C1 segment of cervical spinal cord (tissue), 14 donors: ENCODE measurements at places on chromosomes 4 and X.

GRCh38 chrX:107227780-107228485, 21.5 kb downstream of the DNAAF6 start:
- DNase-seq: no peak

GRCh38 chr4:185470501-185471195, 885 bp downstream of the CCDC110 start:
- peak; percentile 64 for DNase-seq

DNA sequence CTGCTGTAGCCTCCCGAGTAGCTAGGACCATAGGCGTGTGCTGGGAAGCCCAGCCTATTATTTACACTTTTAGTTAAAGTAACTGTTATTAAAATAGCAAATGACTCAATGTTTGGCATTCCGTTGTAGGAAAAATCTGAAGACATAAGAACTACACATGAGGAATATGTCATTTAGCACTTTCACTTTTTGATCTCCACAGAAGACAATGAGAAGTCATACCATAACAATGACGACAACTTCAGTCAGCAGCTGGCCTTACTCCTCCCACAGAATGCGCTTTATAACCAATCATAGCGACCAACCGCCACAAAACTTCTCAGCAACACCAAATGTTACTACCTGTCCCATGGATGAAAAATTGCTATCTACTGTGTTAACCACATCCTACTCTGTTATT, 6.7 kb downstream of the GPR34 start:
- DNase-seq: no peak

- no peak for DNase-seq
Measured at GRCh38 chrX:44227991-44228390, 115.5 kb downstream of the EFHC2 start.

- no peak for DNase-seq
Measured at GRCh38 chr4:111475666-111476065, 669.6 kb upstream of the FAM241A start.

GRCh38 chr4:127505203-127505602, 127.6 kb upstream of the INTU start:
- no peak for DNase-seq

GRCh38 chr4:55358668-55359067, 12.6 kb downstream of the SRD5A3 start:
- no peak for DNase-seq

- DNase-seq: no peak
Measured at GRCh38 chrX:134528960-134529359, 69.0 kb downstream of the HPRT1 start.
